ENCODE measurements at places on chromosomes 7 and 10.
A peak's percentile ranks its signal among the peaks of the same experiment; 100 is the strongest.

DNA sequence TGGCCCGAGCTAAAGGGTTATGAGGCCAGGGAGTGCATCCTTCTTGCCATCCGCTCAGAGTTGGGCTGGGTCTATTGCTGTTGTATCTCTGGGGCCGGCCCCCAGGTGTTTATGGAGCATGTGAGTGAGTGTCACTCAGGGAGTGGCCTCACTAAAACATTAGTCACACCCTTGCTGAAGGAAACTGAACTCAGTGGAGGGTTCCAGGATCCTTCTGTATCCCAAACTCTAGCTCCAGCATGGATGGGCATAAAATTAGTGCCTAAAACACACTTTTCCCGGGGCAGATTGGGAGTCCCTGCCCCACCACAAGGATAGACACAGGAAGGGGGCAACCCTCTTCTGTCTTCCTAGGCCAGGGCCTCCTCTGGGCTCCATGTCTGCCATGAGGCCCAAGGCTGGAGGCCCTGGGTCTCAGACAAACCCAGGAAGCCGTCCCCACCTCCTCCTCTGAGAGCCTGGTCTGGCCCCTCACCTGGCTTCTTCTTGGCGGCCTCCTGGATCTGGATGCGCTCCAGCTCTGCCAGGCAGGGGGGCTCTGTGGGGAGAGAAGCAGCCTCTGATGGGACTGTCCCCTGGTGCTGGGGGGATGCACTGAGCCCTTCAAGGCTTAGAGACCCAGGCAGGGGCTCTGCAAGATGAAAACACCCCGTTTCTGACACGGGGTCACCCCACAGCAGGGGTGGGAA lies 24.5 kb downstream of the SPOCK2 start:
- ATAC-seq, result peak; percentile 70

DNA sequence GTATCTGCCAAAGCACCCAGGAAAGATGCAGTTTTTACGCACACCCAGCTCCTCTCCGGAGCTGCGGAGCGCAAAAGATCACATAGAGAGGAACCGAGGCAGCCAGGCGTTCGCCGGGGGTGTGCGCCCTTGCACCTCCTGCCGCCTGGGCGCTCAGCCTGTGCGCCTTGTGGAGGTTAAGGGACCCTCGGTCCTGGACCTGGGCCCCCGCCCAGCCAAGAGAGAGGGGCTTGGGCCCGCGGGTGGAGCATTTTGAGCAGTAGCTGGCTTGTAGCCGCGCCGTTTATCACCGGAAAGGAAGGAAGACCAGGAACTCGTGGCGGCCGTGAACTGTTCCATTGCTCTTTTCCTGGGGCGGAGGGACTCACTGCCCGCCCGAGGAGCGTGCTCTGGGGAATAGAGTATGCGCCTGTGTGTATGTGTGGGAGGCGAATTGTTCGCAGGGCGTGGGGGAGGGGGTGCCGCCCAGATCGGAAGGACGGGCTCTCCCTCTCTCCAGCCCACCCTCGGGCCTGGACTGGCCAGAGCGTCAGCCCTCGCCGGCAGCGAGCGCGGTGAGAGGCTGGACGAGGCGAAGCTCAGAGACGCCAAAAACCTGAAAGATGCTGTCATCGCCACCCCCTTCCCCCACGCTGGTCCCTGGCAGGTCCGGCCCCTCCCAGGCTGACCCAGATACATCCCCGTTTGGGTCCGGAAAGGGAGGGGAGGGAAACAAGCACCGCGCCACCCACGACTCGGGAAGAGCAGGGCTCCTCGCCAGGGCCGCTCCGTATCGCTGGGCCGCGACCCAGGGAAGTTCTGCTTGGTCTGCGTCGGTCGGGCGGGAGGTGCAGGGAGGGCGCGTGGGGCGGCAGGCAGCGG lies 1.2 kb upstream of the WNT2 start:
- ATAC-seq, result peak; percentile 31

DNA sequence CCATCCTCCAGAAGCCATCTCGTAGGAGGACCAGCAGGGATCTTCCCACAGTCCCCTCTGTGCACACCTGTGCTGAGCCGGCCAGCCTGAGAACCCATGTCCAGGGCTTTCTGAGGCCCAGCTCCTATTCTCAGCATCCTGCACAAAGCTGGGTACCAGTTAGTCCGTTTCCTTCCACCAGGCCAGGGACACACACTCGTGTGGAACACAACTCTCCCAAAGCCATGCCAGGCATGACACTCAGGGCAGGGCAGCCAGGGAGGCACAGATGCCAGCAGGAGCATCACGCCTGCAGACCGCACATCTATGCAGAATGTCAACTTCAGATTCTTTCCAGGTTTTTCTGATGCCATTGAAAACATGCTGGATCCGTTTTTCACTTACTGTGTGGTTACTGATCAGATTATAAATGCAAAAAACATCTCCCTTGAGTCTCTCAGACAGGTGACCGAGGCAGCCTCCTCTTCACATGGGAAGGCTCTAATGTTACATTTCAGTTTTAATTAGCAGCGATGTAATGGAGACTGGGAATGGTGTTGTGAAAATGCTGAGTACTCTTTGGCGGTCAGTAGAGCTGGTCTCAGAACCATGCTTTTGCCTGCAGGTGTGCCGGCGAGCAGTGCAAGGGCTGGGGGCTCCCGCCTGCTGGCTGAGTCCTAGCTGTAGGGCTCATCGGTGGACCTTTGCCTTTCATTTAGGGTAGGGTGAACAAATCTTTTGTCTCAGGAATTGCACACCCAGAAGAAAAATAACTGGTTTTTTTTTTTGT lies 3.3 kb upstream of the SUN1 start:
- no peak for ATAC-seq

- ATAC-seq, result peak; percentile 85
These were observed at the start of gene PAOX for GRCh38 chr10:133379152-133379800. Gene PAOX (plus strand): TSS chr10:133379262. CDS start chr10:133379317, 55 bp downstream.

- no peak for ATAC-seq
These were observed 11.6 kb downstream of the RPS24 start for GRCh38 chr10:78045237-78045636.
